ENCODE measurements at places on chromosomes 11 and 22.

- no peak for DNase-seq
Measured at GRCh38 chr22:46364341-46365165, 29.0 kb downstream of the TRMU start.

DNA sequence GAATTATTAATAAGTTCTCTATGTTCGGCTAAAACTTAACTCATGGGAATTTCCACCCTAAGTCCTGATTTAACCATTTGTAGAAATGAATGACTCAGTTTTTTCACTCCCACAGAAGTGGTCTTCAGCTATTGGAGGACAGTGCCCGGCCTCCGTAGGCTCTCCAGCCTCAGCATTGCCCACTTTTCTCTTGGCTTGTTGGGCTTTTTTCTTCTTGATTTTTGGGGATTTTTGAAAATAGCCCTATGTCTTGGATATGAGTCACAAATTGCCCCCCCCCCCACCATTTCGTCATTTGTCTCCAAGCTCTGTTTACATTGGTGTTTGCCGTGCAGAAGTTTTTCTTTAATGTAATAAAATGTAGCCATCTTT, 66.7 kb downstream of the PACS1 start:
- DNase-seq: no peak

DNA sequence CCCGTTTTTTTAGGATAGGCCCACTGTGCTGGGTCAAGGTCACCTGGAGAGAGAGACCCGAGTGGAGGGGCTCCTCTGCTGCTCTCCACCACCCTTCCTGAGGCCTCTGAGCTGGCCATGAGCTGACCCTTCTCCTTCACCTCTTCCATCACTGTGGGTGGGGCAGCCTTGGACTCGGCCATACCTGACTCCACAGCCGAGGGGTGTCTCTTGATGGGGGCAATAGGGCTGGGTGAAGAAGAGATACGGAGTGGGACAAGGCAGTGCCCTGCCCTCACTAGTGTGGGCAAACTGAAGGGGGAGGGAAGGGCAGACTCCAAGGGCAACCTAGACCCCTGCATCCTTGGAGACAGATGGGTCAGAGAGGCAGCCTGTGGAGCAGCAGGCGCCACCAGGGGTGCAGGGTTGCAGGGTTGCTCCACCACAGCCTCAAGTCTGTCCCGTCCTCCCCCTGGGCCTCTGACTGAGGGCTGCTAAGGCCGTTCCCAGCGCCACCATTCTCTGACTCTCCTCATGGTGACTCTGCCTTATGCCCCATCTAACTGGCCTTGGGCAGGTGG, 20.1 kb upstream of the NECTIN1 start:
- DNase-seq: no peak

GRCh38 chr11:44753961-44754645, 27.3 kb downstream of the TSPAN18 start:
- no peak for DNase-seq

GRCh38 chr22:19658967-19659804, 55.1 kb upstream of the SEPTIN5 start:
- no peak for DNase-seq

DNA sequence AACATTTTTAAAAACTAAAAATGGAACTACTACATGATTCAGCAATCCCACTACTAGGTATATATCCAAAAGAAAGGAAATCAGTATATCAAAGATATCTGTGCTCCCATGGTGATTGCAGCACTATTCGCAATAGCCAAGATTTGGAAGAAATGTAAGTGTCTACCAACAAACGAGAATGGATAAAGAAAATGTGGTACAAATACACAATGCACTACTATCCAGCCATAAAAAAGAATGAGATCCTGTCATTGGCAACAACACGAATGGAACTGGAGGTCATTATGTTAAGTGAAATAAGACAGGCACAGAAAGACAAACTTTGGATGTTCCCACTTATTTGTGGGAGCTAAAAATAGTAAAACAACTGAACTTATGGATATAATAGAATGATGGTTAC, 575.9 kb upstream of the CCDC90B start:
- DNase-seq: no peak

- no peak for DNase-seq
Measured at GRCh38 chr11:44955015-44955738, 4.5 kb upstream of the TP53I11 start.

- DNase-seq: no peak
Measured at GRCh38 chr11:91005458-91005857, 782.6 kb upstream of the CHORDC1 start.

DNA sequence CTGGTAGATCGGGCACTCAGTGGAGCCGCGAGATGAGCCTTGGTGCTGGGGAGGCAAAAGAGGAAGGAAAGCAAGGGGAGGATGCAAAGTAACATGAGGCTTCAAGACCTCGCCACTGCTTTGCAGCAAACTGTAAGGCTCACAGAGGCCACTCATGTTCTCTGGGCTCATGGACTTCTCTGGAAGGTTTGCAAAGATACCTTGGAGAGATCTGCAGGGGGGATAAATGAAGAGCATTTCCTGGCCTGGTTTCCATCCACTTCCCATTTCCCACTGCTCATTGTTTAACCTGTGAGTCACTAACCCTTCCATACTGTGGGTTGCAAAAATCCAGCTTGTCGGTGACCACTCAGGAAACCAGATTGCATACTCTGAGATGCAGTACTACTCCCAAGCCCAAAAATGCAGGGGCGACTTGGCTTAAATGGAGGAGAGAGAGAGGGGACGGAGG, 38.5 kb downstream of the OSBP2 start:
- DNase-seq: no peak

- no peak for DNase-seq
Measured at GRCh38 chr22:17824457-17824856, 50.2 kb upstream of the BID start.

DNA sequence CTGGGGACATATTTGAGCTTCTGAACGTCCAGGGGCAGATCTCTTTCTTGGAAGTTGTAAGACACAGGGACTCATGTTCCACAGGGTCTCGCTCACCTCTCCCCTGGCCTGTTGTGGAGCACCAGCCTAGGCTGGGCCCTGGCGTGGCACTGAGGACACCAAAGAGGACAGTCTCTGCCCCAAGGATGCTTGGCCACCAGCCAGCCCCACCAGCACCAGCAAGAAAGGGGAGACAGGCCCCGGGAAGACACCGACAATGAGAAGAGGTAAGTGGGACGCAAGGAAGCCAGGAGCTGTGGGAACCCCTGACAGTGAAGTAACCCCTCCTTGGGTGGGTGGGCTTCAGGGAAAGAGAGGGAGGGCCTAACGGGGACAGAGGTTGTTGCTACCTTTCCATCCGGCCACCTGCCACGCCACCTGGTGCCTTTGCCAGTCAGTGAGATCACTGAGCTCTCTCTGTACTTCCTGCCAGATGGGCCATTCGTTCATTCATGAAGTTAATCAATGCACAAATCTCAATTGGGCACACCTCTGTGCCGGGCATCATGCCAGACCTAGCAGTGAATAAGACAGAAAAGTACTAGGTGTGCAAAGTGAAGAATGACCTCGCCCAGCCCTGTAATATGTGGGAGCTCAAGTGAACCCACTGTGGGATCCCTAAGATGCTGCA, 11.1 kb downstream of the APOL5 start:
- DNase-seq: no peak

GRCh38 chr11:86594746-86595145, 77.7 kb downstream of the ME3 start:
- no peak for DNase-seq

GRCh38 chr11:116478205-116478604, 294.6 kb downstream of the BUD13 start:
- no peak for DNase-seq
